ENCODE measurements at places on chromosomes 7 and 10.

DNA sequence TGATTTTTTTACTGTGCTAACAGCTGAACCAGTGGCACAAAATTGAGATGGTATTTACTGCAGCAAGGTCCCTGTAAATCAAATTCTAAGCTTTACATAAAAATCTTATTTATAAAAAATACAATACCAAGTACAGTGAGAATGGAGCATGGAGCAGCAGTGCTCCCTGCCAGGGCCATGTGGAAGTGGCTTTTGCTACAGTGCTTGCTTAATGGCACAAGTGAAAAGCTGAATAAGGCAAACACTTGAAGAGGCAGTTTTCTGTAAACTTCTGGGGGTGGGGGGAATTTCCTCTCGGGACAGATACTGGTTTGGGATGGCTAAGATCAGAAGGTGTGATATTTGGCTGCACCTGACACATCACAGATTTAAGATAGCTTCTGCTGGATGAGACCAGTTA lies 27.5 kb downstream of the AP3M1 start:
- DNase-seq, result no peak

- DNase-seq, result no peak
Measured at GRCh38 chr7:1460821-1461645, 1.8 kb upstream of the MICALL2 start.

GRCh38 chr10:53239873-53240272 lies 467.3 kb upstream of the MBL2 start:
- DNase-seq, result no peak

DNA sequence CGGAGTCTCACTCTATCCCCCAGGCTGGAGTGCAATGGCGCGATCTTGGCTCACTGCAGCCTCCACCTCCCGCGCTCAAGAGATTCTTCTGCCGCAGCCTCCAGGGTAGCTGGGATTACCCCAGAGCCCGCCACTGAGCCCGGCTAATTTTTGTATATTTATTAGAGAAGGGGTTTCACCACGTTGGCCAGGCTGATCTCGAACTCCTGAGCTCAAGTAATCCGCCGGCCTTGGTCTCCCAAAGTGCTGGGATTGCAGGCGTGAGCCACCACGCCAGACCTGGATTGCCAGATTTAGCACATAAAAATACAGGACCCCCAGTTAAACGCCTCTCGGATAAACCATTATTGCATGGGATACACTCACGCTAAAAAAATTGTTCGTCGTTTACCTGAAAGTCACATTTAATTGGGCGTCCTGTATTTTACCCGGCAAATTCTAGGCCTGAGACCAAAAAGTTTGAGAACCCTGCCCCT lies 375 bp upstream of the GATAD1 start:
- no peak for DNase-seq

- no peak for DNase-seq
Measured at GRCh38 chr10:84147347-84147746, 8.0 kb downstream of the GHITM start.

DNA sequence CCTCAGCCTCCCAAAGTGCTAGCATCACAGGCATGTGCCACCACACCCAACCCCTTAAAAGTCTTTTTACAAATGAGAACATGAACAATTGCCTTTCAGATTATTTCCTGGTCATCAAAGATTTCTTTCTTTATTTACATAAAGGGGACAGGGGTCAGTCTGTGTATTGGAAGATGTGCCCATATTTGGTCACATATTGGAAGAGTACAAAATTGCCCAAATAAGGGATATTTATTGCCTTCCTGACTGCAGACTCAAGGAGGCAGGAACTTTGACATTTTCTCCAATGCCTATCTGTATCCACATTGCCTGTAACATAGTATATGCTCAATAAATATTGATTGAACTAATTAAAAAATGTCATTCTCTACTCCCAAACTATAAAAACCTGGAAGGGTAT lies 25.9 kb upstream of the HERPUD2 start:
- DNase-seq, result no peak

DNA sequence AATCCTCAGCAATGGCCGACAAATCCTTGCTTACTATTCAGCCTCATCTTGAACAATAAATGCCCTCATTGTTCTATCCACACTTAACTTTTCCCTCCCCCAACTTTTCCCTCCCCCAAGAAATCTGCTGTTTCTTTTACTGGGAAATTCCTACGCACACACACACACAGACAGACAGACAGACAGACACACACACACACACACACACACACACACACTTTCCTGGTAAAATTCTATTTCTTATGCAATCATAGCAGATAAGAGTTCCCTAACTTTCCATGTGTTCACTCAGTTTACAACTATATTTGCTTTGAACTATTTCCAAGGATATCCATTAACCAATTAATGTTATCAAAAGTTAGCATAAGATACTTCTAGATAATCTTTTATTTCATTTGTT lies 52.9 kb downstream of the RELN start:
- DNase-seq, result no peak

- no peak for DNase-seq
Measured at GRCh38 chr7:44980393-44981034, 1.7 kb upstream of the MYO1G start.

DNA sequence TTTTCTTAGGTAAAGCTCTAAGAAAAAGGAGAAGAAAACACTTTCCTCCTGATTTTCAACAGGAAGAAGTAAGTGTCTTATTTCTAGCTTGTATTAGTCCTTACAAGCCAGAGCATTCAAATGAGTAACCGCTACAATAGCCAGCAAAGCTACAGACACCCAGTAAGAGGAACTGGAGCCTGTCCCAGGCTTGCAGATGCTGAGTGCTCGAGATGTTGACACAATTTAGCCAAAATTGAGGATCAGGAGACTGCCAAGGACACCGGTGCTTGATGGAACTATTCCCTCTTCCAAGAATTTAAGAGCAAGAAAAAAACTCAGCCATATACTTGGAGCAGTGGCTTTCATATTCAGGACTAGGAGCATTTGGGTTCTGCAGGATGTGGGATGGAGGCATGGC lies 149.3 kb upstream of the DPP6 start:
- no peak for DNase-seq

- DNase-seq, result no peak
Measured at GRCh38 chr10:5411941-5412276, 448 bp upstream of the NET1 start.

- DNase-seq, result no peak
Measured at GRCh38 chr10:99235658-99236626, at the start of gene HPSE2. HPSE2 (minus strand) TSS chr10:99235852.

DNA sequence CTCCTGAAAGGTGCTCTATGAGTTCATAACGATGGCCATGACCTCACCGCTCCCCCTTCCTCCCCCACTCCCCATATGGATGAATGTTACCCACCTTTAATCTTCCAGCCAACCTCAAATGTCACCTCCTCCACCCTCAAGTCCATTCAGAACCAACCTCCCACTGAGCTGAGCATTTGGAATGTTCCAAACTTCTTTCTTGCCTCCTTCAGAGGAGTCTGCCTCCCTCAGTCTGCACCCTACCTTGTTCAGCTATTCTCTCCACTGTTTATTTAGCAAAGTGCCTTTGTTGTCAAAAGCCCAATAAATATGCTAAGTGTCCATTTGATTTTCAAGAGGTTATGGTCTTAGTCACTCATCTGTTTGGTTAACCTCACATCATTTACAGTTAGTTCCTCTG lies 22.9 kb upstream of the MTPAP start:
- DNase-seq, result no peak

- no peak for DNase-seq
Measured at GRCh38 chr7:44382459-44383265, 57.3 kb upstream of the CAMK2B start.

DNA sequence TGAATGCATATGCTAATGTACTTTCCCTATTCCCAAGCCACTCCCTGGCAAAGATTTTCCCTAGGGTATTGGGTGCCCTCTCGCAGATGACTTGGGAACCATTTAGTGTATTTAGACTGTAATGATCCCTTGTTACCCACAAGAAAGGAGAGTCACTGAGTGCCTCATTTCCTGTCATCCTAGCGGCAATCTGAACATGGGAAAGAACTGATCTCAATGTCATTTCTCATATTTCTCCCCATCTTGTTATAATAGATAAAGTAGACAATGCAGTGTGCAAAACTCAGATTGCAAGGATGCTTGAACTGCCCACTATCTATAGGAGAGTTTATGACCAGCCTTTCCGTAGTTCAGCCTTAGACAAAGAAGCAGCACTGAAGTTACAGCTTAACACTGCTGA lies 123.3 kb downstream of the MICU1 start:
- DNase-seq, result no peak

DNA sequence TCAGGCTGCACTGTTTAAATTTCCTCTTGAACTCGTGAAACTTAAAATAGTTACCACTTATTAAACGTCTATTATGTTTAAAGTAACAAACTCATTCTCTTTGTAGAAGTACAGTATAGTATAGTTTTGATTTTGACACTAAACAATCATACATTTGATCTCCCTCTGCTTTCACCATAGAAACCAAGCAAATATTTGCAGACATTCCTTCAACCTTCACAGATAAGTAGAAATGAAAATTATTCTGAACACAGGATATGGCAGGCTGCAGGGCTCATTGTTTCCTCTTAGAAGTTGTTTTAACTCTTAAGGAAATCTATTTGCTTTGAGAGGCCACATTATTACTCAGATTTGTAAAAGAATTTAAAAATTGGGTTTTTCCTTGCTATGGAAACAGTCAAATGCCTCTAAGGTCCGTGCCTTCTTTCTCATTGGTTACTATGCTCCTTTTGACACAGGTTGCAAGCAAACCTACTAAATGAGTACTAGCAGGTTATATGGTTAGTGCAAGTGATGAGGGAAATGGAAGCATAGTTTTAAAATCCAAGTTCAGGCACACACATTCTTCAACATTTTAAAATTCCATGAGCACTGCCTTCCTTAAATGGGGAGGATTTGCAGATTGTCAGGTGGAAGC lies 92.8 kb upstream of the FAM133B start:
- no peak for DNase-seq

GRCh38 chr7:901041-901387 lies 24.7 kb downstream of the GET4 start:
- DNase-seq, result no peak

- DNase-seq, result no peak
Measured at GRCh38 chr10:93503075-93503474, 6.7 kb downstream of the CEP55 start.

DNA sequence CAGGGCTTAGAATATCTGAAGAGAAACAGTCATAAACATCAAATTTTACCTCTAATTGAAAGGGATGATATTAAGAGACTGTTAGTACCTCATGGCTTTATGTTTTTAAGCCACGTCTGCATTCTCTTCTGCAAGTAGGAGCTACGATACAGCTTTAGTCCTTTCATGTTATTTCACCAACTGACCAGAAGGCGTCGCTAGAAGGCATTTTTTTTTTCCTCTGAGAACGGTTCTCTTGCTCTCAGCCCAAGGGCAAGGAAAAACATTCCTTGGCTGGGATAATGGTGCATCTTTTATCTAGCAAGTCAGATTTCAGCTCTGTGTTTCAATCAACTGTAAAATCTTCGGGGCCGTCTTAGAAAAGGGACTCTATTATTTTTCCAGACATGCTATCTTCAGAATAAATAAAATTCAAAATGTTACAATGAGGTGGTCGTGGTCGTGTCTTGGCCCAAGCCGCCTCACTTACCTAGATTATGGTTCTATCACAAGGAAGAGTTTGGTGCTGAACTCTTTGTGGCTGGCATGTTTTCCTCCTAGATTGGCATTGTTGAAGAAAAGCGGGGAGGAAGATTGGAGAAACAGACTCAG lies 41.6 kb upstream of the LYZL2 start:
- peak; percentile 83 for DNase-seq

DNA sequence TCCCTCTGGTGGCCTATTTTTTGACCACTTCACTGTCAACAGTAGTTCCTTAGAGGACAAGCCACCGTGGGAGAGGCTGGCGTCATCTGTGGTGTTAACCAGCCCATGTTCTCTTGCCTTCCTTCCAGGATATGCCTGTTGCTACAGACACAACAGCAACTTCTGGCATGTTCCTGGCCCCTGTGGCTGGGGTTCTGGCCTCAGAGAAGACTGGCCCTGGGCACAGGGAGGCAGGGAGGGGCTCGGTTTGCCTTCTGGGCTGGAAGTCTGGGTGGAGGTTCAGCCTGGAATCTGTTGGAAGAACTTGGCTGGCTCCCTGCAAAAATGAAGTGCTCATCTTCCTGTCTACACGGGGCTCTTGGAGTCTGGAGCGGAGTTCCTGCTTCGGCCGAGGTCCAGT lies 25.7 kb downstream of the GOLGA7B start:
- DNase-seq, result no peak

GRCh38 chr10:55180357-55180756 lies 379.3 kb upstream of the PCDH15 start:
- no peak for DNase-seq

DNA sequence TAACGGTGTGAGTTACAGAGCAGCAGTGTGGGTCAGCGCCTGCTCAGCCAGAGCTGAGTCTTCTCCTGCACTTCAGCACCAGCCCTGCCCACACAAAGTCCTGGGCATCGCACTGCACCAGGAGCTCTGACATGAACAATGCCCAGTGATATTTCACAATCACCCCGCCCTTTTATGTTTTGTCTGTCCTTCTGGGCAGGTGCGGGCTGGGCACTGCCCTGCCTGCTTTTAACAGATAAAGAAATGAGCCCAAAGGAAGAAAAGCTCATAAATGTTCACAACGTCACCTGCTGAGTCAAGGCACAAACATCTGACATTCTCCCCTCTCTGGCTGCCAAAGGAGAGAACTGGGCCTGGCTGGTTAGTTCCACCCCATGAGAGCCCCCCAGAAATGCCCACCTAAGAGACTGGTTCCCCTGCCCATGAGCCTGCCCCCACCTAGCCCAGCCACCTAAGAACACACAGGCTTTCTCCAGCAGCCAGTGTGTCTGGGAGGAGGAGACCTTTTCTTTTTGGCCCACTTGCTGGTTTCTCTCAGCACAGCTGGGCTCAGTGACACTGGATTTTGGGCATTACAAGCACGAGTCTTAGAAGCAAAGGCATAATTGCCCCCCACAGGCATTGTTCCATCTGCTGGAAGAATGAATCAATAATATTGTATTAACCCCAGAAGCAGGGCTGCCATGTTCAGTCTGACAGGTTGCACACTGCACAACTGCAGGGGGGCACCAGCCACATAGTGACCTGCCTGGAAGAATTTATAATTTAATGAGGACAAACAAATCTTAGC lies 22.3 kb downstream of the CALML3 start:
- no peak for DNase-seq

DNA sequence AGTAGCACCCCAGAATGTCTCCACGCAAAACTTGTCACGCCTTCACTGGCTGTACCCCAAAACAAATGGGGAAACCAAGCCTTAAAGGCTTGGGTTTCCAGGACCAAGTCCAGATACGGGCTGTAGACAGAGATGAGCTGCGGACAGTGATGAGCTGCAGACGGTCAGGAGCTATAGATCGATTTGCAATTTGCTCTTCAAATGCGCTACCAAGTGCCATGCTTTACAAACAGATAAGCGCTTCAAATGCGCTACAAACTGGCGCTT lies 658 bp upstream of the SGCE start:
- no peak for DNase-seq
